AG04450 (cell line): ENCODE measurements at places on chromosomes 5 and 9.

DNA sequence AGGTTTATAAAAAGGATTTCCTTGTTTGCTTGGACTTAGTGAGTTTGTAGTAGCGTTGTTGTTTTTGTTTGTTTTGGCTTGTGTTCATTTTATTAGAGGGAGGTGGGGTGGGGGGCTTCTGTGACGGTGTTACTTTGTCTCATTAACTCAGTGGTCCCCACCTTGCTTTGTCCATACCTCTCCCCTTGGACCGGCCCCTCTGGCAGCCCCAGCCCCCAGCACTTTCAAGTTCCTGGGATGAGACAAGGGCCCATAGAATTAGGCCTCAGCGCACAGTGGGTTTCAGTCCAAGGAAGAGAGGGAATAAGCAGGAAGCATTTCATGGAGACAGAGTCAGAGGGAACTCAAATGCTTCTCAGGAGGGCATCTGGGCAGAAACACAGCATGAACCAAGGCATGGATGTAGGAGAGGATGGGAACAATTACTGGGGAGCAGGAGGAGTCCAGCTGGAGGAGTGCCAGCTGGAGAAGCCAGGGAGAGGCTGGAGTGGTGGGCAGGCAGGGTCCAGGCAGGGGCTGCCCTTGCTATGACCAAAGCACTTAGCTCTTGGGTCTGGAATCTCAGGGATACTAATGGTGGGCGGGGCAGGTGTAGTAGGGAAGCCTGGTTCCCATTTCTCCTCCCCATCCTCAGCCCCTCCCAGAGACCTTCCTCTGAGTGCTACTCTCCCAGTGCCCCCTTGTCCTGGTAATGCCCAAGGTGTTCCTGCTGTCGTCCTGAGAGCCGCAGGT, 23.5 kb upstream of the ENHO start:
- DNase-seq = no peak

- DNase-seq = no peak
These were observed 456.0 kb downstream of the BNC2 start for GRCh38 chr9:16414451-16414850.

GRCh38 chr9:126528111-126528510, 85.6 kb upstream of the LMX1B start:
- no peak for DNase-seq

- no peak for DNase-seq
These were observed 326.7 kb downstream of the ASTN2 start for GRCh38 chr9:117088140-117088539.

DNA sequence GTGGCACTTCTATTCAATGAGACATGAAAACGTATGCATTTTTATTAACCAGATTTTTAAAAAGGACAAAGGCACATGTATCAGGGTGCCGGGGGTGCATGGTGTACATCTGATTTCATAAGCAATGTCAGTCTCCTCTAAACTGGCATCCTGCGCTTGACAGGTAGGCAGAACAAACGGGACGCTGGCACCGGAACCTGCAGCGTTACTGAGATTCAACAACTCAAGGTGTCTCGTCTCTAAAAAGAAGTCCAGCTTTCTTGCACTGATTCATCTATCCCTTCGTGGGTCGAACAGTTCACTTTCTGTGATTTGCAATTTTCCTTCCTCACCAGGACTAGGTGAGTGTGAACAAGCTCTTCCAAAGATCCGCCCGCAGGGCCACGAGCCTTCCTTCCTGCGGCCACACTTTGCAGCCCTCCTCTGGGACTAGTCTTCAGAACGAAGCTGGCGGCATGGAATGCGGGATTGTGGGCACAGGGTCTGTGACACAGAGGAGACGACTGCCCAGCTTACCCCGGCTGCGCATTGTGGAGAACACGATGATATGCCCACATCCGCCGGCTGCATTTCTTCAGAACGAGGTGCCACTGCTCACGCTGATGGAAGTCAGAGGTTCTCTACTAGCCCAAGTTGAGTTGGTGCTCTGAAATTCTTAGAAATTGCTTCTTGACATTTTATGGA, 7.2 kb downstream of the SLC6A3 start:
- DNase-seq = no peak

DNA sequence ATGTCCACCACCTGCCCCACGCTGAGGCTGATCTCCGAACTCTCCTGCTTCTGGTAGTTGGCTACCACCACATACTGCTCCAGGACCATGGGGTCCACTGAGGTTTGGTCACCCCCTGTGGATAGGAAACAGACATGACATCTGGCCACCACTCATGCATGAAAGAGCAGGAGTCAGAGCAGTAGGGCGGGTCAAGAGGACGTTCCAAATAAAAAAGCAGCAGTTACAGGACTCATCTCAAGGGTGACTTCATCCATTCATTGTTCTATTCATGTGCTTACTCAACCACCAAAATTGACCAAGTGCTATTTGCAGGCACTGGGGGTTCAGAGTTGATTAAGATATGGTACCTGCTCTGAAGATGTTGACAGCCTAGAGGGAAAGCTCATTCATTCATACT, 79.2 kb upstream of the UBTD2 start:
- DNase-seq = no peak

- no peak for DNase-seq
These were observed 513 bp downstream of the FAM193B start for GRCh38 chr5:177553671-177554429.

DNA sequence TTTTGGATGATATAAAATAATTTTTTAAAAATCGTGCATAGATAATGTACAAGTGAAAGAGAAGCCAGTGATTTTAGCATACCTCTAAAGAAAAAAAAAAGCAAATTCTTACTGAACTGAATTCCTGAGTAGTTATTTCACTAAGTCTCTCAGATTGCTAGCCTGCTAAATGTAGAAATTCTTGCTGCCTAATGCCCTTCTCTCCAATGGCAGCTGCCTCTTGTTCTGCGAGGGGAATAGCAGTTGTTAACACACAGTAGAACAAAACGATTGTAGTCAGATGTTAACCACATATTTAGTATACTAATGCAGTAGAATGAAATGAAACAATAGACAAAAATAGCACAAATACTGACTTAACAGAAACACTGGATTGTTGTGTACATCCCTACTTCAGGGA, 26.8 kb downstream of the SMAD5 start:
- peak; percentile 10 for DNase-seq

DNA sequence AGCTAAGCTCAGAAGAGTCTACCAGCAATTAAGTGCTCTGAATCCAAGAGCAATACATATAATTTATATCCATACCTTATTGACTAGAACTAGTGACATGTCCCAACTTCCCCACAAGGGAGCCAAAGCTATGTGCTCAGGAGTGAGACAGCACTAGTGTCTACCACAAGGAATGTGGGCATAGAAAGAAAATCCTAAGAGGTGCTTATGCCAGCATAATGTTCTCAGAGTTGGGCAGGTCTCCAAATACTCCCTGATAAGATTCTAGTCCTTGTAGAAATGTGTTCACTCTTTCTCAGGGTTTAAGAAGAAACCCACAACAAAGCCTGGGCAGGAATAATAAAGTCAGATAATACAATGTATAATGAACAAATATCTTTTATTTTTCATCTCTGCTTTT, 275.1 kb downstream of the BRINP1 start:
- no peak for DNase-seq

- DNase-seq = no peak
These were observed 50.8 kb upstream of the NOTCH1 start for GRCh38 chr9:136596630-136597031.

DNA sequence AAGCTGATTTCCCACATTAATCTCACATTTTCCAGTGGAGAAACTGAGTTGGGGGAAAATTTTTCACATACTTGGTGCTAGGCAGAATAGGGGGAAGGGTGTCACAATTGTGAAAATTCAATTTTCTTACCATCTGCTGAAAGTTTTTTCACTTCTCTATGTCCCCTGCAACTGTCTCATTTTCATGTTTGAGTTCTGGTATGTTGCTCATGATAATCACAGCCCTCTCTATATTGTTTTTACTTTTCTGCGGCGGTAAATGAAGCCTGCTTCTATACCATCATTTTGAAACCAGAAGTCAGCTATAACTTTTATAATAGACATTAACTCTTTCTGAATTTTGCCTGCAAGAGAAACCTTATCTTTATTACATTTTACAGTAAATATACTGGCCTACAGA, 1664.5 kb downstream of the EFNA5 start:
- DNase-seq = no peak

DNA sequence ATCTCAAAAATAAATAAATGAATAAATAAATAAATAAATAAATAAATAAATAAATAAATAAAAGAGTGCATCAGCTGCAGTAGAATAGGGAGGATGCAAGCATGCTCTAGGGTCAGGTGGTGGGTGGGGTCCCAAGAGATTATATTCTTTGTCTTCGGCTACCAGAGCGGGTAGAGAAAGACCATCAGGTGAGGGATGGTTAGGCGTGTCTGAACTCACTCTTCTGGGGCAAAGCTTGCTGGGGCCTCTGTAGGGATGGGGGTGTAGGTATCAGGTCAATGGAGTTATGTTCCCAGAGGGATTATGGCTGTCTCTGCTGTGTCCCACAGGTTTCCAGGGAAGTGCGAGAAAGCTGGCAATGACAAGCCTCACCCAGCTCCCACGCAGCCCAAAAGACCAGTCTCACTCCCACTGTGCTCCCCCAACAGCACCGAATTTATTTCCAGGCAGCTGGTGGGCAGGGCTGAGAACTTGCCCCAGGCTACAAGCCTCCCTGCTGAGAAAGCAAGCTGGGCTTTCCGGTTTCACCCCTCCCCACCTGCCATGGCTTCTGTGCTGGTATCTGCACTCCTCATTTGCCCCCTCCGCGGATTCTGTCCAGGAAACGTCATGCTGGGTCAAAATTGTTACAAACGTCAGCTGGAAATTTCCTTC, 180.8 kb downstream of the LURAP1L start:
- DNase-seq = no peak

DNA sequence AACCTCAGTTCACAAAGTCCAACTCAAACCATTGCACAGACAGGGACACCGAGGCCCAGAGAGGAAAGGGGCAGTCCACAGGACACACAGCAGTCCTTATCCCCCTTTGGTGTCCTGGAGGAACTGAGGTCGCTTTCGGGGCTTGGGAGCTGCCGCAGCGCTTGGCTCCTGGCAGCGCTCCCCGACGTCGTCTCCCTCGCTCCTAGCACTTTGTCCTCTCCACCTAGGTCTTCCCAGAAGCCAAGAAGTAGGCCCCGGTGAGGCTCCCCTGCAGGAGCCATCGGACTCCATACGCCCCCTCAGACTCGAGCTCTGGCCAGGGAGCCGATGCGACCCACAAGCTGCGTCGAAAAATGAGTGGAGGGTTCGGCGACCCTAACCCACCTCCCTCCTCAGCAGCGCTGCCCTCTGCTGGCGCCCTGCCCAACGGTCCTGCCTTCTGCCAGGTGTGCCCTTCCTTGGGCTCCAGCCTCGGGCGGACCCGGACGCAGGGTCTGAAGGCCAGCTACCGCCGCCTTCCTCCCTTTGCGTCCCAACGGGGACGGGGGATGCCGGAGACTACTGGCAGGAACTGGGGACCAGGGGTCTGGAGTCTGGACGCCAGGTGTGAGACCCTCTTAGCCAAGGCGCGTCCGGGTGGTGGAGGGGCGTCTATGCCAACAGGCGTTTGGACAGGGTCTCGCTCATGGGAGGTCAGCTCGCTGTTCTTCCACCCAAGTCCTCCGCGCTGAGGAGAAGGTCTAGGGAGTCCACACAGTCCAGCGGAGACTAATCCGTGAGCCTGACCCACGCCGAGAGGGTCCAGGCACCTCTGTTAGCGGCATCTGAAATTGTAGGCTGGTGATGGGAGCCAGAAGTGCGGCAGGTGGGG, 2.1 kb upstream of the PRDM12 start:
- DNase-seq = no peak

GRCh38 chr9:120724757-120725400, 10.6 kb upstream of the MEGF9 start:
- no peak for DNase-seq

- no peak for DNase-seq
These were observed 128.7 kb upstream of the SLC27A6 start for GRCh38 chr5:128836571-128836970.

GRCh38 chr9:18668944-18669343, 195.0 kb downstream of the ADAMTSL1 start:
- DNase-seq = no peak

- no peak for DNase-seq
These were observed 5.2 kb downstream of the EXOC3 start for GRCh38 chr5:448061-448765.

DNA sequence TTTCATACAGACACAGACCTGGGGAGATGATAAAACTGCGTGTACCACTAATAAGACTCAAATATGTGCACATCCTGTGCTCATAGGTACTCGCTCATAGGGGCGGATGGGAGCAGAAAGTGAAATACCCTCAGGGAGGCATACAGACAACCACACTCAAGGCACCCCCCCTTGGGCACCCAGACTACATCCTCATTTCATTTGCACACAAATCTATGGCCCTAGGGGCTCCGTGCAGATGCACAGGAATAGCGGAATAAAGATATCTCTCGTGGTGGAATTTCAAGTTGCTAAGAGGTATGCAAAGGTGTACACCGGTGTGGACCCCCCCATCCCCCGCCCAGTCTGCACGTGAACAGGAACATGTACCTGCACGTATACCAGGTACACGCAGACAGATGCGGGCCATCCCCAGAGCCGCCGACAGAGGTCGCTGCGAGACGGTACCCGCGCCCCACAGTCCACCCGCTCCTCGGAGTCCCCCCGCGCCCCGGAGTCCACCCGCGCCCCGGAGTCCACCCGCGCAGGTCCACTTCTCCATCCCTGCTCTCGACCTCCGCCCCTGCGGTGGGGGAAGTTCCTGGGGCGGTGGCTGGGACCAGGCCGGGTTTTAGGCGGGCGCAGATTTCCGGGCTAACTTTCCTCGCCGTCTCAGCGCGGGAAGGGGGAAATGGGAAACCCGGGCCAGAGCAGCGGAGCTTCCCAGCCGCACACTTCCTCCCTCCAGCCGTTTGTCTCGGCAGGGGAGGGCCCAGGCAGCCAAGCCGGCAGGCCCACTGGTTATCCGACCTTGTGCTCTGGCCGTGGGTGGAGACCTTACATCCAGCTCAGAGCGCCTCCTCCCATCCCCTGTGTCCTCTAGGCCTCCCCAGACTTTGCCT, 1.0 kb upstream of the IL12B start:
- DNase-seq = no peak

DNA sequence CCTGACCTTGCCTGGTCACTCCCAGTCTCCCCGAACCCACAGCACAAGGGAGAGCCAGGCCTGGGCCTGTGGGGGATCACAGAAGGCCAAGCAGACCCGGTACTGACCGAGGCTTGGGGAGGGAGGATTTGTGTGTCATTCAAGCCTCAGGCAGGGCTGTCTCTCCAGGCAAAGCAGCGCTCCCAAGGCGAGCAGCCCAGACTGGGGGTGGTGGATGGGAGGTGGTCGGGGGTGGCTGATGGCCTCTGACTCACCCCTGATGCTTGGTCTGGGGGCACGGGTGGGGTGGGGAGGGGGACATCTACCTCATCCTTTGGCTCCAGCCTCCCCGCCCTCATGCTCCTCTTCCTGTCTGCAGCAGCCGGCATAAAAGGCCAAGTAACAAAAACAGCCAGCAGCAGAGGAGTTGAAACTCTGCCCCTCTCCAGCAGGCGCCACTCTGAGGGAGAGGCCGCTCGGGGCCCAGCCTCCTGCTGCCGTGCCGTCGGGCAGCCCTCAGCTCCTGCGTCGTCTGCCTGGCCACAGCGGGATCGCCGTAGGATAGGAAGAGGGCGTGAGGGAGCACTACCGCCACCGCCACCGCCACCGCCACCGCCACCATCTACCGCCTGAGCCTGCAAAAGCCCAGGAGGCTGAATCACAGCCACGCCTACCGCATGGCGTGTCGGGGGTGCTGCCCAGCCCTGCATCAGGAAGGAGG, 166.0 kb downstream of the OLFM1 start:
- DNase-seq = no peak

GRCh38 chr5:159053216-159053615, 46.5 kb downstream of the EBF1 start:
- no peak for DNase-seq
